Testis (tissue), 5 donors: ENCODE measurements at places on chromosomes 1 and 21. TPM values are rescaled to one million over a fixed set of nuclear protein-coding genes. Genes with fewer than 3 reads are reported as not detected.

Gene HEYL
- total RNA-seq, result 55.5 TPM

- H3K27ac ChIP-seq, result no peak overlapping the region
- H3K36me3 ChIP-seq, result no peaks in the 10 kb centered on the region
- peak; percentile 56 for DNase-seq
- no peaks in the 10 kb centered on the region for H3K27me3 ChIP-seq
- H3K4me1 ChIP-seq, result peaks cover 13% of the 10 kb centered on the region
Measured at GRCh38 chr1:29237852-29238619, 1.7 kb downstream of the PTPRU start.

DNA sequence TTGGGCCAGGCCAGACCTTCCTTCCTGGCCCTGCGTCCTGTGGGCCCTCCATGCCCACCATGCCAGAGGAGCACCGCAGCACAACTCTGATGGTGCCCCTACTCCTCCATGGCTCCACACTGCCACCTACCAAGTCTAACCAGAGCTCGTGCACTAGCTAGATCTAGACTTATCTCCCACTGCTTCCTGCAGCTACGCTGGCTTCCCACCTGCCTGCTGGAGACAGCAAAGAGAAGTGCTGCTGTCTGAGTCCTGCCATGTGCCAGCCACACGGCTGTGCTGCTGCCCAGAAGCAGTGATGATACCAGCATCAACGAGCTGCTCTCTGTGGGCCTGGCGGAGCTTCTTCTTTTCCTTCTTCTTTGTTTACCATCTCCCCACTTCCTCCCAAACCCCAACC lies 4.5 kb downstream of the GUCA2B start:
- no peaks in the 10 kb centered on the region for H3K36me3 ChIP-seq
- no peak overlapping the region for H3K4me3 ChIP-seq
- DNase-seq, result no peak
- no peak overlapping the region for H3K27ac ChIP-seq
- no peaks in the 10 kb centered on the region for H3K27me3 ChIP-seq

DNA sequence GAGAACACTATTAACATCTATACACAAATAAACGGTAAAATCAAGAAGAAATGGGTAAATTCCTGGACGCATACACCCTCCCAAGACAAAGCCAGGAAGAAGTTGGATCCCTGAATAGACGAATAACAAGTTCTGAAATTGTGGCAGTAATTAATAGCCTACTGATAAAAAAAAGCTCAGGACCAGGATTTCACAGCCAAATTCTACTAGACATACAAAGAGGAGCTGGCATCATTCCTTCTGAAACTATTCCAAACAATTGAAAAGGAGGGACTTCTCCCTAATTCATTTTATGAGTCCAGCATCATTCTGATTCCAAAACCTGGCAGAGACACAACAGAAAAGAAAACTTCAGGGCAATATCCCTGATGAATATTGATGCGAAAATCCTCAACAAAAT lies 70.7 kb upstream of the FMO3 start:
- no peaks in the 10 kb centered on the region for H3K4me1 ChIP-seq
- H3K36me3 ChIP-seq, result no peaks in the 10 kb centered on the region
- no peak overlapping the region for H3K4me3 ChIP-seq
- no peak for DNase-seq
- no peak overlapping the region for H3K27ac ChIP-seq

GRCh38 chr21:42970946-42971653 lies 3.3 kb upstream of the PKNOX1 start:
- peaks cover 5% of the 10 kb centered on the region for H3K4me1 ChIP-seq
- no peak for DNase-seq
- no peak overlapping the region for H3K4me3 ChIP-seq
- no peak overlapping the region for H3K27ac ChIP-seq
- no peaks in the 10 kb centered on the region for H3K36me3 ChIP-seq

DNA sequence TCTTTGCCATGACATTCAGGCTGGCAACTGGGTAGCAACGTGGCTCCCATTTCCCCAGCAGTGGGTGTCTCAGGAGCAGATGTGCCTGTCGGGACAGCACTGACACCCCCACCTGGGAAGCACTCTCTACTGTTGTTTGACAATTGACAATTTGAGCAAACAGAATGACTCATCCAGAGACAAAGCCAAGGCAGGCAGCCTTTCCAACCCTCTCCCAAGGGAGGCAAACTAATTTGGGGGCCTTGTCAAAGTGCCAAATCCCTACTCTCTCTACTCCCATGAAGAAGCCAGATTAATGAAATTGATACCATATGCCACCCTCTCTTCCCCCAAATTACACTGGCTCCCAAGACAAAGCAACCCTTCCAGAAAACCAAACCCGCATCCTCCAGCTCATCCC lies 65.6 kb downstream of the GRIK3 start:
- no peaks in the 10 kb centered on the region for H3K4me1 ChIP-seq
- H3K4me3 ChIP-seq, result no peak overlapping the region
- DNase-seq, result no peak
- no peaks in the 10 kb centered on the region for H3K36me3 ChIP-seq
- no peak overlapping the region for H3K27ac ChIP-seq
- no peaks in the 10 kb centered on the region for H3K27me3 ChIP-seq
